HFFc6 (cell line): ENCODE measurements at places on chromosomes 16 and 17.
A peak's percentile ranks its signal among the peaks of the same experiment; 100 is the strongest.

DNA sequence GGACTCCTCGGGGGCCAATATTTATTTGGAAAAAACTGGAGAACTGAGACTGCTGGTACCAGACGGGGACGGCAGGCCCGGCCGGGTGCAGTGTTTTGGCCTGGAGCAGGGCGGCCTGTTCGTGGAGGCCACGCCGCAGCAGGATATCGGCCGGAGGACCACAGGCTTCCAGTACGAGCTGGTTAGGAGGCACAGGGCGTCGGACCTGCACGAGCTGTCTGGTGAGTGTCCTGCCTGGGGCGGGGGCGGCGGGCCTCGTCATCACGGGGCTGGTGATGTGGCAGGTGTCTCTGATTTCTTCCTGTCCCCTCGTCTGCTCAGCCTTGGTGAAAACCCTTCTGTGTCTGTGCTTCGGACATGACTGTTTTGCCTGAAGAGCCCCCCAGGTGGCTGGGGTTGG, 5.7 kb downstream of the METRNL start:
- DNase-seq = no peak

DNA sequence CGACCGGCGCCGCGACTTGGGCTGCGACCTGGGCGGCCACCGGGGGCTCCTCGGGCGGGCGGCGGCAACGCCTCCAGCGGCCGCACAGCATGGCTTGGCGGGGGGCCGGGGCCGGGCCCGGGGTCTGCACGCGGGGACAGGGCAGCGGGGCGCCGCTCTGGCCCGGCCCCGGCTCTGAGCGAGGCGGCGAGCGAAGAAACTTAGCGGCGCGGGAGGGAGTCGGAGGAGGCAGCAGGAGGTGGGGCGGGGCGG, at the start of gene PLCD3:
Gene PLCD3 (minus strand): TSS at position 196 of the 252 bp plus-strand sequence. CDS start 105 bp downstream, at position 91.
- DNase-seq = no peak

GRCh38 chr17:79939755-79940458, 95.8 kb downstream of the TBC1D16 start:
- DNase-seq = no peak

DNA sequence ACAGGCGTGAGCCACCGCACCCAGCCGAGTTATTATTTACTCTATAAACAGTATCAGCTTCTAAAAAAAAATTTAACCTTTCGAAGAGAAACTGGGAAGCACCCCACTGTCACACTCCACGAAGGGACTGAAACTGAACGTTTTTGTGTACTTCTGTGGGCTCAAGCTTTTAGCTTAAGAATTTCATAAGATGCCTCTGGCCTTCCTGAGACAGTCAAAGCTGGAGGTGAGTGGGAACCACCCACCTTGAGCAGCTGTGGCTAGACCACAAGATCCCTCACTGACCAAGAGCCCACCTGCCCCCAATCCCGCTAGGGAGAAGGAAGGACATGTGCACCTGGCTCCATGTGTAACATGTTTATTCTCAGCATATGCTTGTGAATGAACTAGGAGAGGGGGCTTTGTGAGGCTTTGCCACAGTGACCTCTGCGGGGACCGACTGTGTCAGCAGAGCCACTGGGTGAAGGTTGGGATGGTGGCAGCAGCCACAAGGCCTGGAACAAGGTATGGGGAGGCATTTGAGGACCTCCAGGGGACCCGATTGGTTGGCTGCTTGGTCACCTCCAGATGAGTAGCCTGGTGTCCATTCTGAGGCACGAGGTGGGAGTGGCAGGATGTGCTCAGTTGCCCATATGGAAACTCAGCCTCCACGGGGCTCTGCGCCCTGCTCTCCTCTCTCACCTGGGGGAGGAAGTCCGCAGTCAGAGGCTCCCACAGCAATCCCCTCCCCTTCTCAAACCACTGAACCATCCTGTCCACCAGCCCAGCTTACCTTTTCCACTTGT, 4.8 kb downstream of the DPEP3 start:
- DNase-seq = no peak

- no peak for DNase-seq
Measured at GRCh38 chr16:72969146-72969545, 78.8 kb downstream of the ZFHX3 start.

GRCh38 chr16:51831595-51832367, 680.7 kb upstream of the SALL1 start:
- no peak for DNase-seq

DNA sequence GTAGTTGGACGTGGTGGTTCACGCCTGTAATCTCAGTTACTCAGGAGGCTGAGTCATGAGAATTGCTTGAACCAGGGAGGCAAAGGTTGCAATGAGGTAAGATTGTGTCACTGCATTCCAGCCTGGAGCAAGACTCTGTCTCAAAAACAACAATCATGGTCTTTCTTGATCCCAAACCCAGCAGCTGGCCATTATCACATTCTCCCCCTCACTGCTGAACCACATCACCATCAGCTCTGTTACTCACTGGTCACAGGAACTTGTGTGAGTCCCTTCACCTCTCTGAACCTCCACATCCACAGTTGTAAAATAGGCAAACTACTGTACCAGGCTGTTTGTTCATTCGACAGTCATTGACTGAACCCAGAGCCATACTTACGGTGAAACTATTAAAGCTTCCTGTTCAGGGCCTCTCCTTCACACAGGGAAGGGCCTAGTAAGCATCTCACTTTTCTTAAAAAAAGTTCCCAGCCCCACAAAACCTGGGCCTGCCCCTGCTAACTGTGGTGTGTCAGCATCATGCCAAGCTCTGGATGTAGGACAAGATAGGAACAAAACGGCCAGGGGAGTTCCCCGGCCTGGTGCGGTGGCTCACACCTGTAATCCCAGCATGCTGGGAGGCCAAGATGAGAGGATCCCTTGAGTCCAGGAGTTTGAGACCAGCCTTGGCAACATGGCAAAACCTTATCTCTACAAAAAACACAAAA, 104.7 kb downstream of the COPRS start:
- DNase-seq = peak; percentile 98

DNA sequence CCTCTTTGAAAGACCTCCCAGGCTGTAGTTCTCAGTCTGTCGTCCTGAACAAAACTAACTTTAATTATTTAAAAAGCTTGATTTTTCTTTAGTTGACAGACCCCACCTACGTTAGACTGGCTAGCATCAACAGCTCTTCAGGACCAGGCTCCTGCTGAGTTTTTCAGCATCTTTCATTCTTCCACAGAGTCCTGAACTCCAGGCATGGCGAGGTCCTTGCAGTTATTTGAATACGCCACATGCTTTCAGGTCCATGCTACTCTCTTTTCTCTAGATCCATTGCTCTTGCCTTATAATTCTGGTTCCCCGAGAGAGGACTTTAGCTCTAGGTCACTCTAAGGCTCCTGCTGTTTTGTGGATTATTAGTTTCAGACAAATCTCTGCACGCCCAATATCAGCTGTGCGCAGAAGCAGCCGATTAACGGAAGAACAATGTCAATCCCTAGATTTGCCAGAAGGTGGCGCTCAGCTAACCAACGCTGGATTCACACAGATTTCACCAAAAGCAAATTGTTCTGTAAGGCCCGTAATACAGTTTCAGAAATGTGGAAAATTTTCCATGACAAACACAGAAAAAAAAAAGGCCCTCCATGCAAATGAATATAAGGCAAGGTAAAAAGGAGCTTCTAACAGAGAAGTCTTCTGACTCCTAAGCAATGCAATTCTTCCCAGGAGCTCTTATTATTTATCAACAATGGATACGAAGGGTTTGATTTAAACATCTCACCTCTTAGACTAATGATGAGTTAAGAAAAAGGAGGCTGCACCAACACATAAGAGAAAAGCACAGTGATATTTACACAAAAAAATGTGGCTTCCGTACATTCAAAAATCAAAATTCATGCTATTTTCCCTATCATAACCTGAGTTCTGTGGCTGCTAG, 33.5 kb upstream of the BCO1 start:
- DNase-seq = peak; percentile 35

- DNase-seq = peak; percentile 45
Measured at GRCh38 chr17:63622574-63623390, 565 bp downstream of the MAP3K3 start.
